GM04504 (cell line): ENCODE measurements at places on chromosomes 6 and 20.

DNA sequence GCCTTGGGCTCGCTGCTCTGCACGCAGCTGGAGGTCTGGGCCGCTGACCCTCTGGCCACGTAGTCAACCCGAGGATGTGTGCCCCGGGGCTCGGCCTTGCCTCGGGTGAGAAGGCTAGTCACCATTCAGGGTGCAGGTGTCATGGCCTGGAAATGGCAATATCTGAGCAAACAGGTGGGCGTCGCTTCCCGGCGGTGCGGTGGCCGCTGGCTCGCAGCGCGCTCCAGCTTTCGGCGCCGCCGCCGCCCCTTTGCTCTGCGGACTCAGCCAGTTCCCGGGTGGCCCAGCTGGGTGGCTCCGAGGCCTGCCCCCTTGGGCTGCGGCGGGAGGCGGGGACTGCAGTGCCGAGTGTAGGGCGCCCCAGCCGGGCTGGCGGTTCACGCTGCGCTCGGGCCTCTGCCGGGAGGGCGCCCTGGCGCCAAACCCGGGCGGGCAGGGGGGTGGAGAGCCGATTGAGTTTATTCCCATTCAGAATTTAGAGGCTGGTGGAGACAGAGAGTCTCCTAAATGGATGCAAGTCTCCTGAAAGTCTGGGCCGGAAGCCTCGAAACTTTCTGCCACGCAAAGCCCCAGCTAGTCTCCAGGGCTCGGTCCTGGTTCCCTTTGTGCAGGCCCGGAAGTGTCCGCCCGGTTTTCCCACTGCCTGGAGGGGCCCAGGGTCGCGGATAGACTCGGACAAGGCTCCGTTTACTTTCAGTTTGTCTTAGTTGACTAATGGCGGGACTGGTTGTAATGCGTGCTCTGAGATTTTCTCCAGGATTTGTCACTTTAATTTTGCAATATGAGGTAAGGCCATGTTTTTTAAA is 11.3 kb upstream of the TFAP2A start:
- DNase-seq, result no peak

DNA sequence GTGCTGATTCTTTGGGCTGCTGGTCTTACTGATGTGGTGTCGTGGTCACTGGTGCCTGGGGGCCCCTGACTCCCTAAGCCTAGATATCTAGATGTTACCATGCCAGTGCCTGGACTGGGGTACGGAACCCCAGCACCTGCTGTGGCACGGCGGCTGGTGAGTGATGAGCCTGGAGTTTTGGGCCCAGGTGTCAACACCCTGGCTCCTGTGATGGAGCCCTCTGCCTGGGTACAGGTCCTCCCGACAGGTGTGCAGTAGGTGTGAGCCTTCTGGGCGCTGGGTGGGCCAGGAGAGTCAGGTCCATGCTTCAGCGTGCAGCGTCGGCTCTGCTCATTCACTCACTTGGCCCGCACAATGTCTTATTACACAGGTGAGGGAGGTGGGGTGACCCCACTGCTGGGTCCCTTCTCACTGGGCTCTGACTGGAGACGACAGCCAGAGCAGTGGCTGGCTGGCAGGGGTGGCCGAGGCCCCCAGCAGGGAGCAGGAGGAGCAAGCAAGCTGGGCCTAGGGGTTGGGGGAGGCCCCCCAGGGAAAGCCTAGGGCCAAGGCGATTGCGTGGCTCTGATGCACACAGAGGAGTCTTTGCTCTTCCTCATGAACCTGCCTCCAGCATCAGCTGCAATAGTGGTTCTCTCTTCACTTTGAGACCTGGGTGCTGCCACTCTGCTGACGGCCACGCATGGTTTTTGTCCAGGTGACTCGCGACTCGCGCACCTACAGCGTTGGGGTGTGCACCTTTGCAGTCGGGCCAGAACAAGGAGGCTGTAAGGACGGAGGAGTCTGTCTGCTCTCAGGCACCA is 42.5 kb upstream of the SLC22A1 start:
- DNase-seq, result no peak

- no peak for DNase-seq
Observed at GRCh38 chr20:11063444-11063843, 389.6 kb upstream of the JAG1 start.

- DNase-seq, result no peak
Observed at GRCh38 chr6:72969666-72970065, 255.6 kb downstream of the KHDC1L start.

DNA sequence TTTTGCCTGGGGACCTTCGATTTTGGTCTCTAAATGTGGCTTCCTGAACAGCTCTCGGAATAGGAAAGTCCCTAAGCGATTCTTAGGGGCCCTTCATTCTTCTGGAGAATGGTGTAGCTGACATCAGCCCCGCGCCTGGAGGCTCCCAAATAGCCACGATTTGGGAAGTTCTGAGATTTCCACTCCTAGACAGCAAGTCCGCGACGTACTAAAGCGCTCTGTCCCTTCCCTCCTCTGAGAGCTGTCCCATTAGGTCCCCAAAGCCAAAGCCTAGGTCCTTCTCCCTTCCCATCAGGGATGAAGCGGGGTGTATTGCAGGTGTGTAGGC is 756 bp downstream of the MOXD1 start:
- DNase-seq, result no peak

DNA sequence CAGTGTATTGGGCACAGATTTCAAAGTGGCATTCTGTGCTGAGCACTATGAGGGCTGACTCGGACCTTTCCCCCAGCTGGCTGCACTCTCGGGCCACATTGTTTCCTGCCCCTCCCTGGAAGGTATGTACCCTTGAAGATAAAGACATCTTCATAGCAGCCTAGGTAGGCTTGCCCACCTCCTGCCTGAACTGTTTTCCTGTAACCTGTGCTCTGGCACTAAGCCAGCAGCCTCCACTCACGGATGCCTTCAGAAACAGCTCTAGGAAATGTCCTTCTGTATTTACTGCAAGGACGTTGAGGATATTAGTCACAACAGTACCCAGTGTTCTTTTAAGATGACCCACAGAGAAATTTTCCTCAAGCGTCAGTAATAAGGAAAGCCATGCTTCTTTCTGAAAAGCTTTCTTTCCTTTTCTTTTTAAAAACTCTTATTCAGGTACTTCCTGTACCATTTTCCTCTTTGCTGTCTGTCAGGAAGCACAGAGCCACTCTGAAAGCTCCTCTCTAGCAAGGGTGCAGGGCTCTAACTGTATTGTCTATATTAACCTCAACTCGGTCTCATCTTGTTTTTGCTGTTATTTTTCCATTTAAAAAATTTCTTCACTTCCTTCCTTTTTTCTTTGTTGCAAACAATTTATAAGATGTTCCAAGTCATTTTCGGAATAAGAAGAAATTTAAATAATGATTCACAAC is 43.5 kb downstream of the TTI1 start:
- DNase-seq, result no peak

DNA sequence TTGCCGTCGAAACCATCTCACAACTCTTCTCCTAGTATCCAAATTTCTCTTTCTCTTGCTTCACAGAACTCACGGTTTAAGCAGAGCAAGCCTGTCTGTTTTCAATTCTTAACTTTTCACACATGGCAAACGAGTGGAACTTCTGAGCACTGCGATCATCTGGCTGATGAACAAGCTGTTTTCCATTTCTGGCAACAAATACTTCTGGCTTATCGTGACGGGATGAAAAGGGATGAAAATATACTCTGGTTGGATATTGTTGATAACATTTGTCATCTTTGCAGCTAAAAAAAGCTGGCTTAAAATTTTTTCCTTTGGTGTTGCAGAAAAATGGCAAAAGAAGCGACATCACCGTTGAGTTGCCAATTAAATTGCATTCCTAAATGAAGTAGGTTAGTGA is 515.2 kb upstream of the JARID2 start:
- DNase-seq, result no peak

- DNase-seq, result peak; percentile 4
Observed at GRCh38 chr20:61134296-61135030, 117.6 kb upstream of the CDH4 start.

GRCh38 chr20:12849225-12849910 is 159.4 kb upstream of the SPTLC3 start:
- no peak for DNase-seq

DNA sequence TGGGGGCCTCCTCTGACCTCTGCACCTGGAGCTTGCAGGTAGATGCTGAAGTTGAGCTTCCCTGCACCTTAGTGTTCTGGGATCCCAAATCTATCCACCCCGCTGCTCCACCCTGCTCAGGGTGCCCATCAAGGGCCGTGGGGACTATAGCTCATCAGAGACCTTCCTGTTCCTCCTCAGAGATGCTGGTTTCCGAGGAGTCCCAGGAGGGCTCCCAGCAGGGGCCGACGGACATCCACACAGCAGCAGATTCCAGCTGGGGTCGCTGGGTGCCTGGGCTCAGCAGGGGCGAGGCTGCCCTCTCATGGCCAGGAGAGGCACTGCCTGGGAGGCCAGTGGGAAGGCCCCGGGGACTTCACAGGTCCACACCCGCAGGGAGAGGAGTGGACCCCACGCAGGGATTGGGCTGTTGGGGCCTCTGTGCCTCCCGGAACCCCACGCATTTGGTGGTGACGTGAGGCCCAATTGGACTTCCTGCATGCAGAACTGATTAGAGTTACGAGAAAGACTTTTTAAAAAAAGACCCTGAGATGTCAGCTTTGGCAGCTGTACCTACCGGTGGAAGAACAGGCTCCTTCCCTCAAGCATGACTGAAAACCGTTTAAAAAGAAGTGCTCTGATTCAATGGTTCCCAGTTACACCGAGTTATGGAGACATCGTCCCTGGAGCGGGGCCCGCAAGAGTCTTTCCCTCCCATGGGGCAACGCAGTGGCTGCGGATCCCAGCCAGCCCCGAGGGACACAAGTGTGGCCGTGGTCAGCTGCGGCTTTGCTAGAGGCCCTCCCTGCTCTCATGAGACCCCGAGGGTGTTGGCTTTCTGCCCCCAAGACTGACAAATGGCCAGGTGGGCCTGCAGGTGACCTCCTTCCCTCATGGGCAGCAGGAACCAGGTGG is 25.3 kb upstream of the SLCO4A1 start:
- no peak for DNase-seq
